ENCODE measurements at places on chromosomes 2 and 18.

DNA sequence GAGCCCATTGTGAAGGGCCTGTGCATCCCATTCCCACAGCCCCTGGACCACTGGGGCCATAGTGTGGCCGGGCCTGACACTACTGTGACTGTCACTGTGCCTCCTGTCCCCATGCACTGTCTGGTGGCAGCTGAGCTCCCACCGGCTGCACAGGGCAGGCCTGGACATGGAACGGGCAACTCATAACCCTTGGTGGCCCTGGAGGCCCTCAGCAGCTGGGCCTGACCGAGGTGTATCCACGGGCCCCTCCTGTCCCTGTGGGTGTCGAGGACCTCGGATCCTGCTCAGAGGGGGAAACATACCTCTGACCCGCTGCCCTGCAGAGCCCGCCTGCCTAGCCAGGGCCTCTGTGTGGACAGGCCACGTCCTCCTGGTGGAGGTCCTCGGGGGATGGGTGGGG is 7.8 kb upstream of the GAL3ST2 start:
- no peak for DNase-seq

- no peak for DNase-seq
Measured at GRCh38 chr2:10009271-10009810, 34.0 kb upstream of the KLF11 start.

GRCh38 chr2:102331311-102331980 is 20.1 kb downstream of the IL1RL1 start:
- DNase-seq, result no peak

DNA sequence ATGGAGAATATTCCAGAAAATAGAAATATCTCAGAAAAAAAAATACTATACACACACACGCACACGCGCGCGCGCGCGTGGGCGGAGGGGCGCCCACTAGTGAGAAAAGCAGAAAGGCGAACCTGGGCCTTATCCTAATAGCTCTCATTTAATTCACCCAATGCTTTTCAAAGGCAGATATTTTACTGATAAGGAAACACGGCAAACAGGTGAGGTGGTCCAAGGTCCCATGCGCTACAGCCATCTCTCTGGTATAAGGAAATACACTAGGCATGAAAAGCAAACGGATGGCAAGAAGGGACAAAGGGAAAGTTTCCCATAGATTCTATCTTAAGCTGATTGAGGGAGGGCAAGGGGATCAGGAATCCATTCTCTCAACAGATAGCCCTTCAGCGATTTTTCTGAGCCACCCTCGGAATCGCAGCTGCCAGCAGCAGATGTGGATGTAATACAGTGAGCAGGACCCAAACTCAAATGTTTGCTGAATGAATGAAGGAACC is 136.7 kb downstream of the TMEM247 start:
- DNase-seq, result no peak

GRCh38 chr18:40431071-40431985 is 1523.7 kb upstream of the PIK3C3 start:
- no peak for DNase-seq

- no peak for DNase-seq
Measured at GRCh38 chr2:31736695-31737454, 156.1 kb upstream of the SRD5A2 start.

DNA sequence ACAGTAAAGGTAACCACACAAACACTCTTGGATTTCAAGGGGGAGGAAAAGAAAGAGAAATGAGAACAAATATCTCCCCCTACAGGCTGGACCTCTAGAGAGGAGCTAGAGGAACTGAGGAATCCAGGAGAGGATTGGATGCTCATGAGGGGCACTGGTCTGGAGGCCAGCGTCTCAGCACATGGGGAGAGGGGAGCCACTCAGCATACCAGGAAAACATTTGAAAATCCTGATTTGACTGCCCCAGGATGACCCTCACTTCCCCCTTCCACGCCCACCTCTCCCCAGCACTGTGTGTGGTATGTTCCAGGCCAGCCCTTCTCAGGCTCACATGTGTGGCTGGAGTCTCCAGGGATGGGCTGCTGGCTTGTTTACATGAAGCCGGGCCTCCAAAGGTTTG is 396.8 kb upstream of the ID2 start:
- DNase-seq, result no peak

DNA sequence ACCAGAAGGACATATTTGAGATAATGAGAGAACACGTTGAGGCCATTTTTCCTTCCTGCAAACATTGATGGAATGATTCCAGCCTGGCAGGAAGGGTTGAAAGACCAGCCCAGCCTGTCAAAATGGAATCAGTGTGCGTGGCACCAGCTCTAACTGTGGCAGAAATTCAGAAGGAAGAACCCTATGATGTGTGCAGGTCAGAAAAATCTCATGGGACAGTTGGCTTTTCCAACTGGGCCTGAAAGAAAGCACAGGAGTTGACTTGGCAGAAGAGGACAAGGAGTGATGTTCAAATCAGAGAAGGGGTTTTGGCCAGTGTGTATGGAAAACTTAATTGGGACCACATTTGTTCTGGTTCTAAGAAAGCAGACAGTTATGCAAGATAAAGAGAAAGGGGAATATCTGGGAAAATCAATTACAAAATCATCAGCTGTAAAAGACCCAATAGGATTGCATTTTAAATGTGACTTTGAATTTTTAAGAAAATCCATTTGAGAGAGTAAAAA is 192.8 kb upstream of the PID1 start:
- no peak for DNase-seq

- DNase-seq, result no peak
Measured at GRCh38 chr2:28898048-28898447, 3.6 kb downstream of the WDR43 start.

GRCh38 chr2:106085181-106085940 is 108.7 kb downstream of the UXS1 start:
- DNase-seq, result peak; percentile 28

- DNase-seq, result no peak
Measured at GRCh38 chr18:23693846-23694245, 4.6 kb downstream of the LAMA3 start.

GRCh38 chr2:77813599-77813998 is 291.4 kb upstream of the LRRTM4 start:
- DNase-seq, result no peak

GRCh38 chr2:144099780-144100377 is 420.0 kb downstream of the ZEB2 start:
- no peak for DNase-seq

DNA sequence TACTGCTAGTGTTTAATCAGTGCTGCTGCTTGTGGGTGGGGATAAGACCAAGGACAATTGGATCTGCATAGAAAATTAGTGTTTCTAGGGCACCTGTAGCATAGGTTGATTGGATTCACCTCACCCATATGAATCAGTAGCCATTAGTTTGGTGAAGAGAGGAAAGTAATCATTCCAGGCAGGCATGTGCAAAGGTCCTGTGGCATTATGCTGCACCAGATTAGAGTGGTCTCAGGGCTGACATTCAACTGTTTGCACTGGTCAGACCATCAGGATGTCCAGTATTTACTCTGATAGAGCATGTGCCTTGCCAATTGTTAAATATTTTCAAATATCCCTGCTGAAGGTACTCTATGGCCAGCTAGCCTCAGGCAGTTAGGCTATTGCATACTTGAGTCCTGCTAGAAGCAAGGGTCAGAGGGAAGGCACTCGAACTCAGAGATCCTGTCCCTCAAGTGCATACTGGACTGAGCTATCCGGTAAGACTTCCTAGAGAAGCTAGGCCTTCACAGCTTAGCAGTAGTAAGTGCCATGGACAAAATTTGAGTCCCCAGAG is 64.7 kb downstream of the SKA1 start:
- no peak for DNase-seq

- DNase-seq, result no peak
Measured at GRCh38 chr18:35619464-35619863, 37.9 kb downstream of the GALNT1 start.

- no peak for DNase-seq
Measured at GRCh38 chr18:38539371-38539770, 973.8 kb upstream of the CELF4 start.

DNA sequence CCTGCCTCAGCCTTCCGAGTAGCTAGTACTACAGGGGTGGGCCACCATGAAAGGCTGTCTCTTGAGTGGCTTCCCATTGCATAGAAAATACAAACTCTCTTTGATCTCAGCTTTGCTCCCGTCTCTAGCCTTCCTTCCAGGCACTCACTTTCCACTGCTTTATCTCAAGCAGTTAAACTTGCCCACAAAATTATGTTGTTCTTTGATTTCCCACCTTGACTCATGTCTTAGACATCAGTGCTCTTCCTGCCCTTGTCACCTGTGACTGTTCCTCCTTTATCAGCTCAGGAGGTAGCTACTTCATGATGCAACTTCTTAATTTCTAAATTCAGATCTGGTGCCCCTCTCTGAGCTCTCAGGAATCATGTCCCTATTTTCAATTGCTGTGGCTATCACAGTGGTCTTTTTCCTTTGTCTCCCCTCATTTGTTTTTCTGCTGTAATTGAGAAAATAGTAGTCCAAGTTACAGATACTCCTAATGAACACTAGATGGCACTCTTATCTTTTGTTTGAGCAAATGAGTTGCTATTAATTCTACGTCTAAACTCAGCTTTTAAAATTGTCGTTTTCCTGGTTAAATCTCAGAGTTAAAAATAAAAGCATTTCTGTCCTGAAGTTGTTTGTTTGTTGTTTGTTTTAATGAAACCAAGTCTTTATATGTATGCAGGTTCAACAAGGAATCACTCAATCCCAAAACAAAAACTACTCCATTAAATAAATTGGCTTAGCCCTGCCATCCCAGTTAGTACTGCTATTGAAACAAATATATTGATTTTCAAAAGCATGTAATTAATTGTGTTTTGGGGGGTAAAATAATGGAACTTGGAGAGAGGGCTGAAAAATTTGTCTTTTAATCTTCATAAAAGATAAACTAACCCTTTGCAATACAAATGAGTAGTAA is 46.9 kb upstream of the GREB1L start:
- DNase-seq, result no peak

DNA sequence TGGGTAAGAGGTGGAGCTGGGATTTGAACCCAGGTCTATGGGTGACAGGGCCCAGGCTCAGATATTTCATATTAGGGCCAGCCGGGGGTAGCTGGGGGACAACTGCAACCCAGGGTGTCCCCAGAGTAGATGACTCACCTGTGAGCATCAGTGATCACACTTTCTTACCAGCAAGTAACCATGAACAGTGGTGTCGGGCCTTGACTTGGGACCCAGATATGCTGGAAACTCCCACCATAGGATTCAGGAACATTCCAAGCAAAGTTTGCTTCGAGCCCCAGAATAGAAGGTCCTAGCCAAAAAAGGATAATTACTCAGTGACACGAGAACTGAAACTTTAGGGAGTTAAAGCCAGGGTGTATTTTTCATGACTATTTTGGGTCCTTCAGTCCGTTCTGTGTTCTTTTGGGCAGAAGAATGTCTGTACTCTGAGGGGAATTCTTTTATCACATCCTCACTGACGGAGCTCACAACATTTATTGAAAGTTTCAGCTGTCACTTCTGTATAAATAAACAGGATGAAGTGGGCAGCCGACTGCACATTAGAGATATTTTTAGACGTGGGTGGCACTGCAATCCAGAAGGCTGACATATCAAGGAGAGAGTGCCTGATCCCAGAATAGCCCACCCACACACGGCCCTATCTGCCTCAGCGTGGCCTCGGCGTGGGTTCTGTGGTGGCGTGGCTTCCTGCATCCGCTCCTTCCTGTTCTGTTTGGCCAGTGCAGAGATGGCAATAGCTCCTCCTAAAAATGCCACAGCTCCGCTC is 45.6 kb downstream of the RAMP1 start:
- DNase-seq, result no peak

DNA sequence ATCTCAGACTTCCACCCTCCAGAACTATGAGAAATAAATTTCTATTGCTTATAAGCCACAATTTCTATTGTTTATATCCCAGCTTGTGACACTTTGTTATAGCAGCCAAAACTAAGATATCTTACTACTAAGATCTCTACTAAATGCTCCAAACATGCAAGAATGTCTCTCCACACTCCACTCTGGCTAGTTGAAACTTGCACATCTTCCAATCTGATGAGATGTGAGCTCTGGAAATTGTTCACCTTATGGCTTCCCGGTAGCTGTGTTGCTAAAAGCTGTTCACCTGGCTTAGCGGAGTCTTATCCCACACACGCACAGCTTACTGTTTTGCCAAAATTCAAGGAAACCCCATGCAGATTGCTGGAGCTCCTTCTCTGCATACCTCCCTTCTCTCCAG is 43.9 kb downstream of the PKDCC start:
- no peak for DNase-seq

DNA sequence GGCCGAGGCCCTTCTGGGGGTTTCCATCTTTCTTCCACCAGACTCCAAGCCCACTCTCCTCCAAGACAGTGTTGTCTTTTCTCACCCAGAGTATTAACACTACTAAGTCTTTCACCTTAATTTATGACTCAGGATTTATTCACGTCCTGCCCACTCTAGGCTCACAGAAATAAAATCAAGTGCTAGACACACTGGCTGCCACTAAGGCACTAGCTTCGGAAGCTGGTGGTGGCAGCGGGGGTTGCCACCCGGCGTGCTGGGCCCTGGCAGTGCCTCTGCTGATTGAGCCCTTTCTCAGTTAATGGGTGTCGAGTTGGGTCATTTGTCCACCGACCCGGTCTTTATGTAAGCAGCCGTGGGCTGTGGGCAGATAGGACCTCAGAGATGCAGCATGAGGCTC is 93.6 kb upstream of the FZD5 start:
- no peak for DNase-seq

GRCh38 chr2:42047488-42048298 is at the start of gene PKDCC:
PKDCC (plus strand) TSS chr2:42048021; CDS start chr2:42048200, 179 bp downstream.
- peak; percentile 7 for DNase-seq

- no peak for DNase-seq
Measured at GRCh38 chr18:48924630-48925490, 25.9 kb downstream of the SMAD7 start.

- DNase-seq, result no peak
Measured at GRCh38 chr2:188919824-188920223, 54.3 kb upstream of the COL3A1 start.

DNA sequence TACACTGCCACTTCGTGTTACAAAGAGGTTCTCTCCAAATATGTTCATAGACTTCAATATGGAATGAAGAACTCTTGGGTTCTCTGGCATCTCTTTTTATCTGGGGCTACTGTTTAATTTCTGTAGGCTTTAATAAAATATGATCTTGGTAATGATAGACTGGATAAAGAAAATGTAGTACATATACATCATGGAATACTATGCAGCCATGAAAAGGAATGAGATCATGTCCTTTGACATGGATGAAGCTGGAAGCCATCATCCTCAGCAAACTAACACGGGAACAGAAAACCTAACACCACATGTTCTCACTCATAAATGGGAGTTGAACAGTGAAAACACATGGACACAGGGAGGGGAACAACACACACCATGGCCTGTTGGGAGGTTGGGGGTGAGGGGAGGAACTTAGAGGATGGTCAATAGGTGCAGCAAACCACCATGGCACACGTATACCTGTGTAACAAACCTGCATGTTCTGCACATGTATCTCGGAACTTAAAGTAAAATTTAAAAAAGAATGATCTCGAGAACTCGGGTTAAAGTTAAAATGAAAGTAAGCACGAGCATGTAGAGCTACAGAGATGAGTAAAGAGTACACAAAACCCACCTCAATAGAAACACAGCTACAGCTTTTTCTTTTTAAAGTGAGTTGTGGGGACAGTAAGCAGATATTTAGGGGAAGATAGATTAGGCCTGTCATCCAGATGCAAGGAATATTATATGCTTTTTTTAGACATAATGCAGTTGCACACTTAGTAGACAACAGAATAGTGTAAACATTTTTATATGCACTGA is 102.3 kb downstream of the SGPP2 start:
- no peak for DNase-seq
